ENCODE measurements at places on chromosomes 7 and 10. TPM values are rescaled to one million over a fixed set of nuclear protein-coding genes. Genes with fewer than 3 reads are reported as not detected.
A peak's percentile ranks its signal among the peaks of the same experiment; 100 is the strongest.

Gene THSD7A
- total RNA-seq, result 4.0 TPM

Gene CDK1
- 94.4 TPM for total RNA-seq

GRCh38 chr7:115475206-115475605 is 553.3 kb downstream of the MDFIC start:
- no peak overlapping the region for H3K27ac ChIP-seq
- no peaks in the 10 kb centered on the region for H3K4me1 ChIP-seq
- no peak overlapping the region for H3K4me3 ChIP-seq
- no peaks in the 10 kb centered on the region for H3K36me3 ChIP-seq
- no peak for DNase-seq
- H3K27me3 ChIP-seq, result no peaks in the 10 kb centered on the region

DNA sequence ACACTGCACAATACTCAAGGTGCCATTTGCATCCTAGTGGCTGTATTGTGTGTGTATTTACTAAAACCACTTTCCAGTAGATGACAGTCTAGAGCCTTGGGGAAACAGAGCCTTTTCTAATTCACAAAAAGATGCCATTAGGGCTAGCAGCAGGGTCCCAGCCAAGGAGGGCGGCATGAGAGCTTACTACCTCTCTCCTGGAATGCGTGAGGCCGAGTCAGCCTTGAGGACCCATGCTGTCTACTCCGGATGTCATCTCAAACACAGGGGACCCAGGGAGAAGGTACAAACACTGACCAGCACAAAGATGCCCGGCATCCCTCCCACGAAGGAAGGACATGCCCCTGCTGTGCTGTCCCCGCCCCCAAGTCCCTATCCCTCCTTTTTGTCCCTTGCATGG is 65.5 kb downstream of the CYCS start:
- no peak overlapping the region for H3K27ac ChIP-seq
- H3K27me3 ChIP-seq, result no peaks in the 10 kb centered on the region
- DNase-seq, result no peak
- no peaks in the 10 kb centered on the region for H3K4me1 ChIP-seq
- no peak overlapping the region for H3K4me3 ChIP-seq

- no peaks in the 10 kb centered on the region for H3K4me1 ChIP-seq
- DNase-seq, result no peak
- no peak overlapping the region for H3K4me3 ChIP-seq
- no peak overlapping the region for H3K27ac ChIP-seq
- no peaks in the 10 kb centered on the region for H3K27me3 ChIP-seq
These were observed 130.9 kb upstream of the ANKRD1 start for GRCh38 chr10:91051829-91052228.

- DNase-seq, result no peak
- no peaks in the 10 kb centered on the region for H3K4me1 ChIP-seq
- H3K27ac ChIP-seq, result no peak overlapping the region
- peaks cover 4% of the 10 kb centered on the region for H3K36me3 ChIP-seq
- no peaks in the 10 kb centered on the region for H3K27me3 ChIP-seq
These were observed 9.2 kb downstream of the AGBL3 start for GRCh38 chr7:134995239-134996096.

GRCh38 chr10:112803961-112804401 is 146.1 kb upstream of the TCF7L2 start:
- peaks cover 13% of the 10 kb centered on the region for H3K4me1 ChIP-seq
- H3K27ac ChIP-seq, result peak overlapping the region; percentile 23
- H3K27me3 ChIP-seq, result no peaks in the 10 kb centered on the region

DNA sequence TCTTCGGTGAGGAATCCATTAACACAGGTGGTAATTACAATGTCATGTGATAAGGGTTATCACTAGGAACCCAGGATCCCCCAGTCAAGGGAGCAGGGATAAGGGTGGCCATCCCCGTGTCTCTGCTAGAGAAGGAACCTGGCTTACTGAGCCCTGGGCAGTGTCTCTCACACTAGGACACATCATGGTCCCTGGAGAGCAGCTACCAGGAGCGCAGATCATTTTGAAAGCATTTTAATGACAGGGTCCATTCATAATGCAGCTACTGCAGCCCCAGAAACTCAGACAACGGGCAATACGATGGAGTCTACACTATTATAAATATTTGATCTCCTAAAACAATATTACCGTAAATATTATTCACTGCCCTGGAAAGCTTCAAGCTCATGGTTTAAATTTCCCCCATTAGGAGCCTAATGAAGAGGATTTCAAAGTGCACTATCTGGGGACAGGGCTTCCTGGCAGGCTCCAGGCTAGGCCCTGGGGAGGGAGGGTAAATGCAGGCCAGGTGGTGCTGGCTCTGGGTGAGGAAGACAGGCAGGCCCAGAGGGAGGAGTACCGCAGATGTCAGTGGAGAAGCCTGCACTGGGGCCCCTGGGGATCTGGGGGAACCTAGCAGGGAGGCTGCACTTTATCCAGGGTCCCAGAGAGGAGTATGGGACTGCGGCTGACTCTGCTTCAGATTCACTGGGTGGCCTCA is 52.6 kb upstream of the LOXL4 start:
- H3K36me3 ChIP-seq, result no peaks in the 10 kb centered on the region
- DNase-seq, result no peak
- no peak overlapping the region for H3K4me3 ChIP-seq
- H3K27me3 ChIP-seq, result no peaks in the 10 kb centered on the region

DNA sequence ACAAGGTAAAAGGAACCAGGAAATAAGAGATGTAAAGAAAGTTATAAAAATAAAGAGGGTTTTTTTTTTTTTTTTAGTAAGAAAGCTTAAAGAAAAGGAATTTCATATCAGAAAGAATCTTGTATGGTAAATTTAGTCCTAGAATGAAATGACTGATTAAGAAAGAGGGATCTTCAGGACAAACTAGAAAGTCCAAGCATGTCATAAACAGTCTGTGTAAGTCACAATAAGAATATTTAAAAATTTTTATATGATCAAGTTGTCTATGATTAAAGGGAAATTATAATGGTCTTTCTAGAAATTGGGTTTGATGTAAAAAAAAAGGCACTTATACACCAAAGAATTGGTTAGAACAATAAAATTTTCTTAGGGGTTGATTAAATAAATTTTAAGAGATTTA is 289.5 kb downstream of the XPNPEP1 start:
- H3K27me3 ChIP-seq, result no peaks in the 10 kb centered on the region
- H3K4me1 ChIP-seq, result no peaks in the 10 kb centered on the region
- no peak overlapping the region for H3K27ac ChIP-seq
- DNase-seq, result no peak
